ENCODE measurements at places on chromosomes 6 and 20.

DNA sequence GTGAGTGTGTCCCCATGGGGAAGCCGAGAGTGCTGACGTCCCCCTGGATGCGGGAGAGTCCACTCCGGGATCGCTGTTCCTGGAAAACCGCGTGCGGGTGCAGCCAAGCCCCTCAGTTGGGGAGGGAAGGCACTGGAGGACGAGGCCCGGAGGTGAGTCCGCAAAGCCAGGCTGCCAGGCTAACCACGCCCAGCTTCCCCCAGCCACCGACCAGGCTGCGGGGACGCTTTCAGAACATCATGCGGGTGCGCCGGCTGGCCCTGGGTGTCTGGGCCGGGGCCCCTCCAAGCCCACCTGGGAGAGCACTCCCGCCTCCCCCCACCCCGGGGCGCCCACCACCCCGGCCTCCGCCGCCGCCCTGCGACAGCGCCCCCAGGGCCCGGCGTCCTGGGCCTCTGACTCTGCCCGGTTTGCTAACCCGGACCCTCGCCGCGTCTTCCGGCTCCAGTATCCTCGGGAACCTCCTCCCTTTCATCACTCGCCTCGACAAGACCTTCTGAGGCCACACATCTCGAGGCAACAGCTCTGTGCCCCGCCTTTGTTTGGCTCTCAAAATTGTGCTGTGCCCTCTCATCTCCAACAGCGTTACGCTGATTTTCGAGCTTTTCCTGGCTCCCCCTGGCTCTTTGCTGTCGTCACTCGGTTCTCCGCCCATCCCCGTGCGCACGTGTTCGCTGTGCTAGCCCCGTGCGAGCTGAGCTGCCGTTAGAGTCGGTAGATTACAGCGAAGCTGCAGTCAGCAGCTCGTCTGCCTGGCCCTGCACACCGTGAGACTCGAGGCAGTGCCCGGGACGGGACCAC, 47.1 kb upstream of the ENTPD6 start:
- peak; percentile 36 for DNase-seq

- no peak for DNase-seq
Measured at GRCh38 chr6:131825946-131826345, 18.1 kb downstream of the ENPP1 start.

GRCh38 chr6:80163754-80164187, 57.3 kb downstream of the BCKDHB start:
- DNase-seq, result peak; percentile 69

- DNase-seq, result no peak
Measured at GRCh38 chr20:33704197-33704924, 15.7 kb downstream of the PXMP4 start.

DNA sequence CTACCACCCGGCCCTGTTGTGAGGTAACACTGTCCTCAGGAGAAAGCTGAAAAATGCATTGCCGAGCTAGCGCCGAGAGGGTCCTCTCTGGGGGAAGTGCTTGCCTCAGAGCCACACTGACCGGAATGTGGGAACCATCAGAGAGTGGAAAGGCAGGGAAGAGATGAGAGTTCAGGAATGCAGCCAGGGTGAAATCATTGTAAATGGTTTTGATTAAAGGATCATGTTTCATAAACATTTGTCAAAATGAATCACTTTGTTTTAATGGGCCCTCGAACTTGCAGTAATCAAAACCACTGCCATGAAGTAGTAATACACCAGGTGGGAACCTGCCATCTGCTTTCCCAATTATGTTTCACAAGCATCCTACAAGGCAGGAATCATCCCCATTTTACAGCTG, 16.9 kb upstream of the IL17F start:
- peak; percentile 36 for DNase-seq

- DNase-seq, result no peak
Measured at GRCh38 chr6:152207915-152208714, 400.6 kb downstream of the ESR1 start.

DNA sequence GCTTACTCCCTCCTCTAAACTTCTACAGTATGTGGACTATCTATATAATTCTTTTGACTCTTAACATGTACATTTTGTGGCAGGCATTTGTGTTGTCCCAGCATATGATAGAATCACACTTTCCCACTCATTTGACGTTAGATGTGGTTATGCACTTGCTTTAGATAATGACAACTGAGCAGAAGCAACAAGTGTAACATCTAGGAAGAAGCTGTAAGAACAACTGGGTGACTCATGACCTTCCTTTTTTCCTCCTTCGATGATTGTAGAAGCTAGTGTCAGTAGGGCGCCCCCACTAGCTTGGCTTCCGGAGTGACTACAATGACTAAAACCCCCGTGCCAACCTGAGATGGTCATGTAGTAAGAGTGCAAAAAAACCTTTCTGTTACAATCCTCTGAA, 74.6 kb upstream of the CEP85L start:
- no peak for DNase-seq

DNA sequence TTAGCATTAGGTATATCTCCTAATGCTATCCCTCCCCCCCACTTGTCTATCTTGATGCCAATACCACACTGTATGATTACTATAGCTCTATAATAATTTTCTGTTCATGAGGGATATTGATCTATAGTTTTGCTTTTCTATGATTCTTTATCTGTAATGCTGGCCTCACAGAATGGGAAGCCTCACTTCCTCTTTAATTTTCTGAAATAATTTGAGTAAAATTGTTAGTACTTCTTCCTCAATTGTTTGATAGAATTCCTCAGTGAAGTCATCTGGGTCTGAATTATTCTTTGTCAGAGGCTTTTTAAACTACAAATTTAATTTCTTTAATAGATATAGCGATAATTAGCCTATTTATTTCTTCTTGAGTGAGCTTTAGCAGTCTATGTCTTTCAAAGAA, 31.2 kb downstream of the SIRPD start:
- no peak for DNase-seq

GRCh38 chr20:48695738-48696137, 132.1 kb downstream of the PREX1 start:
- DNase-seq, result no peak

DNA sequence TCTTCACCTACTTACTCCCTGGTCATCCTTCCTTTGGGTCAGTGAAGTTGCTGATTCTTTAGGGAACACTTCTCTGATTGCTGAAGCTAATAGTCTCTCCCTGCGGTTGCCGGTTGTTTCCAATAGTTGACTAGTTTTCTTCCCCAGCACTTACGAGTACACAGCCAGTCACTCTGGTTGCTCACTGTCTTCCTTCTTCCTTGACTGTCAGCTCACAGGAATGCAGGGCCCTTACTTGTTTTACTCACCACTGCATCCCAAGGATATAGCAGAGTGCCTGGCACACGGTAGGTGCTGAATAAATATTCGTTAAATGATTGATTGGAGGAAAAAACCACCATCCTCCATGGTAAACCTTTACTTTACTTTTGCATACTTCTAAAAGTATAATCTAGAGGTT, 345.0 kb downstream of the QKI start:
- no peak for DNase-seq

DNA sequence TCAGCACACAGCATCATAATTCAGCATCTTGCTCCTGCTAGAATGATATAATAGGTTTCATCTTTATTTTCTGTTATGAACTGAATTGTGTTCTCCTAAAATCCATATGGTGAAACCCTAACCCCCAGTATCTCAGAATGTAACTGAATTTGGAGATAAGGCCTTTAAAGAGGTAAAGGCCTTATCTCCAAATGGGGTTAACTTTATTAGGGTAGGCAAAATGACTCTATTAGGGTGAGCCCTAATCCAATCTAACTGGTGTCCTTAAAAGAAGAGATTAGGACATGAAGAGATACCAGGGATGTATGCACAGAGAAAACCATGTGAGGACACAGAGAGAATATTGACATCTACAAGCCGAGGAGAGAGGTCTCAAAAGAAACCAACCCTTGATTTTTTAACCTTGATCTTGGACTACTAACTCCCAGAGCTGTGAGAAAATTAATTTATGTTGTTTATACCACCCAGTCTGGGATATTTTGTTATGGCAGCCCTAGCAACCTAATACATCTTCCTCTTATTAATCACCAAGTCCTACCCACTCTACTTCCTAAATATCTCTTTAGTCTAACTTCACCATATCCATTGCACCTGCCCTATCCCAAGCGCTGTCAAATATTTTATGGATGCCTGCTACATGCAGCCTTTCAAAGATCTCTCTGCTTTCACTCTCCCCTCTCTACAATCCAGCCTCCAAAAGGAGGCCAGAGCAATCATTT, 8.5 kb upstream of the MRS2 start:
- DNase-seq, result no peak

DNA sequence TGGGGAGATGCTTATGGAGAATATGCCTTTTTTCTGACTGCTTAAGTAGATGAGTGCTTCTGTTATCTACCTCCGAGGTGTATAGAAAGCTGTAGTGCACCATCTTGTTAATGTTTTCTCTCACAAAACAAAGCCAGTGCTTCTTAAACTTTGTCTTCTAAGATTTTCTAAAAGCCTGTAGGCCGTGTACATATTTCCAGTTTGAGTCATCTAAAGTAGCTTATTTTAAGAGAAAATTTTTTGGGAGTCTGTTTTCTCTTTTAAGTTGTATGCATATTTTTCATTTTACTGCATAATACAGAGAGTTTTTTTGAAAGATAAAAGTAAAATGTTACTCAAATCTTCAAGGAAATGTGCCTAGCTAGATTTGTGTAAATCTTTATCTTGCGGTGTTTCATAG, 151.7 kb downstream of the GRIK2 start:
- DNase-seq, result no peak

- DNase-seq, result no peak
Measured at GRCh38 chr6:89454300-89454699, 21.3 kb downstream of the ANKRD6 start.

DNA sequence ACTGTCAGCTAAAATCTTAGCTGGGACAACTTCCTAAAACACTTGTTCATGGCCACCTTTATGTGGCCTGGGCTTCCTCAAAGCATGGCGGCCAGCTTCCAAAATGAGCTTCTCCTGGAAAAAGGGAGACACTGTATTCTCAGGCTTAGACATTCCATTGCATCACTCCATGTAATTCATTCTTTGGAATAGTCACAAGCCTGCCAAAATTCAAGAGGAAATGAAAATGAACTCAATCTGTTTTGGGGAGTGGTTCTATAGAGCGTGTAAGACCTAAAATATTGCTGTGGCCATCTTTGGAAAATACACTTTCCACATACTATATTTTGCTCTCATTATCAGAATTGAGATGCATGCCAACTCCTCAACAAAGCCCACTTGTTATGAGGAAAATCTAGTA, 687.0 kb downstream of the KIF16B start:
- no peak for DNase-seq

DNA sequence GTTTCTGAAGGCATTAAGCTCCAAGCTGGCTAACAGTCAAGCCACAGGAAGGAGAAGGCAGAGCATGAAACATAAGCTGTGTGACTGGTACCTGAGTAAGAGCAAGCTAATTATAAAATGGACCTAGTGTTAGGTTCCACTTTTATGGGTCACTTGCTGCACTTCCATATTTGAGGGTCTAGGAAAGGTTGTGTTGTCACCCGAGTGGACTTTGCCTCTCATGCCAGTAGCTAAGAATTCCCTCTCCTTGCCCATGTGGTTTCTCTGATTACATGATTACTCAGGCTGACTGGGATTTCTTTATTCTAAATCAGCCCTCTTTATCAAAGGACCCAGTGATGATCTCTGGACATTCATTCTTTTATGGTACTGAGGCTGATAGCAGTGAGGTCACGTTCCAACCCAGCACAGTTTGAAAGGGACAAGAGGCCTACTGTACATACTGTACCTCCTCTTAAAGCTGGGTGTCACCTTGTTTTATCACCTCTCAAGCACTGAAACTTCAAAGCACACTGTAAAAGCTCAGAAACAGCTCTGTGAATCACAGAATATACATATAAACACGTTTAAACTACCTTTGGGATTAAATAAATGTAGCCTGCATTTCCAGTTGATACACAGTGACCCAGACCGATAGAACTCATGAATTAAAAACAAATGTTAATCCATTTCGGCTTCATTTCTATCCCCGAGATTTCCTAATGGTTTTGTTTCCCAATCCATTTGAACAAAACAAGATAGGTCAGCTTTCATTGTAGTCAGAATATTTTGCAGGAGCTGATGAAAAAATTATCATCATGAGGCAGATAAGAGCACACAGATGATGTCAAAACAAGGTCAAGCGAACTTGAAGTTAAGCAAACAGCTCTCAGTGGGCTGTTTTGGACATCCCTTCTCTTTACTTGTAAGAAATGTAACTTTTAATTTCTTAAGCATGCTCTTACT, 96.5 kb downstream of the ALDH8A1 start:
- DNase-seq, result peak; percentile 58

GRCh38 chr6:53426667-53427270, 78.0 kb upstream of the ELOVL5 start:
- no peak for DNase-seq

DNA sequence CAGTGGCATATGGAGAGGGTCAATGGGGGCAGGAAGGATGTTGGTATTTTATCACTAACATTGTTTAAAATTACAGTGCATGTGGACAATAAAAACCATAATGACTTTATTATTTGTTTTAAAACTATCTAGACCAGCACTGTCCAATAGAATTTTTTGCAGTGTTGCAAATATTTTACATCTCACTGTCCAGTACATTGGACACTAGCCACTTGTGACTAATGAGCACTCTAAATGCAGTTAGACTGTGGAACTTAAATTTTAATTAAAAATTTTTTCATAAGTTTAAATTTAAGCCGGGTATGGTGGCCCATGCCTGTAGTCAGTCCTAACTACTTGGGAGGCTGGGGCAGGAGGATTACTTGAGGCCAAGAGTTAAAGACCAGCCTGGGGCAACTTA, 101.7 kb downstream of the DTD1 start:
- DNase-seq, result no peak

GRCh38 chr6:168415993-168416530, 24.9 kb upstream of the SMOC2 start:
- no peak for DNase-seq

Data from stromal cell of bone marrow (primary cell).